ENCODE measurements at places on chromosomes 2 and 18. TPM values are rescaled to one million over a fixed set of nuclear protein-coding genes. Genes with fewer than 3 reads are reported as not detected.

Gene SERPINB11
- not detected for total RNA-seq

Gene SLC4A1AP
- 22.6 TPM for total RNA-seq

GRCh38 chr2:231611273-231612108 lies 18.8 kb downstream of the TEX44 start:
- H3K4me1 ChIP-seq = peaks cover 49% of the 10 kb centered on the region
- peak overlapping the region; percentile 87 for H3K27ac ChIP-seq
- DNase-seq = no peak
- H3K36me3 ChIP-seq = no peaks in the 10 kb centered on the region
- H3K4me3 ChIP-seq = no peak overlapping the region

- H3K4me1 ChIP-seq = no peaks in the 10 kb centered on the region
- no peaks in the 10 kb centered on the region for H3K27me3 ChIP-seq
- no peak overlapping the region for H3K4me3 ChIP-seq
- no peaks in the 10 kb centered on the region for H3K36me3 ChIP-seq
These were observed 377.8 kb upstream of the DDX18 start for GRCh38 chr2:117436697-117437096.

Gene POTEI
- not detected for total RNA-seq

DNA sequence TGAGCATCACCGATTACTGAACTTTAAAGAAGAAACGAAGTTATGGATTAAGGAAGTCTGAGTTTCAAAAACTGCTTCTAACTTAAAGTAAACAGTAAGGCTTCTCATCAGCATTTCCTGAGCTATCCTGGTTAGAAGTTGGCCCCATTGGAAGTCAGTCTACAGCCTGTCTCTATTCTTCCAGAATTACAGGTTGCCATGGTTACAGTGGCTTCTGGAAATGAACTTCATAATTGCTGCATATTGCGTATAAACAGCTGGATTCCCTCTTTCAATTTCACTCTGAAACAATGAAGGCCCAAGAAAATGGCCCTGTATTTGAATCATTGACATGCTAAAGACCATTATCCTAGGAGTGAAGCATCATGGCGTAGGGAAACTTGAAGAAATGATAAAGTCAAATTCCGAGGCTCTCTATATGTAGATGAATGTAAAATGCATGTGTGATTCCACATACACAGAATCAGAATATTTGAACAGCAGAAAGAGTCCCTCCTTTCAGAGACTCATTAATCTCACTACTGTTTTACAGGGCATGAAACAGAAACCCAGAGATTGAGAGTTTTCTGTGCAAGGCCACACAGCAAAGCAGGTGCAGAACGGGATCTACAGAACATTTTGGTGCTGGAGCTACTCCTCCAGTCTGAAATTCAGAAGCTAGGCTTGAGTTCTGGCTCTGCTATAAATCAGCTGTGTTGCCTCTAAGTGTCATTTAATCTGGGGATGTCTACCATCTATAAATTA lies 856.4 kb upstream of the CELF4 start:
- H3K27ac ChIP-seq = no peak overlapping the region
- H3K4me3 ChIP-seq = no peak overlapping the region
- no peaks in the 10 kb centered on the region for H3K4me1 ChIP-seq
- H3K36me3 ChIP-seq = no peaks in the 10 kb centered on the region

Gene AQP12B
- 9.6 TPM for total RNA-seq

GRCh38 chr2:235677937-235678336 lies 184.1 kb downstream of the AGAP1 start:
- no peaks in the 10 kb centered on the region for H3K27me3 ChIP-seq
- DNase-seq = no peak
- H3K4me1 ChIP-seq = no peaks in the 10 kb centered on the region
- no peaks in the 10 kb centered on the region for H3K36me3 ChIP-seq

GRCh38 chr2:70566906-70567305 lies 13.3 kb upstream of the TGFA start:
- no peaks in the 10 kb centered on the region for H3K27me3 ChIP-seq
- H3K4me1 ChIP-seq = no peaks in the 10 kb centered on the region
- no peak overlapping the region for H3K4me3 ChIP-seq

DNA sequence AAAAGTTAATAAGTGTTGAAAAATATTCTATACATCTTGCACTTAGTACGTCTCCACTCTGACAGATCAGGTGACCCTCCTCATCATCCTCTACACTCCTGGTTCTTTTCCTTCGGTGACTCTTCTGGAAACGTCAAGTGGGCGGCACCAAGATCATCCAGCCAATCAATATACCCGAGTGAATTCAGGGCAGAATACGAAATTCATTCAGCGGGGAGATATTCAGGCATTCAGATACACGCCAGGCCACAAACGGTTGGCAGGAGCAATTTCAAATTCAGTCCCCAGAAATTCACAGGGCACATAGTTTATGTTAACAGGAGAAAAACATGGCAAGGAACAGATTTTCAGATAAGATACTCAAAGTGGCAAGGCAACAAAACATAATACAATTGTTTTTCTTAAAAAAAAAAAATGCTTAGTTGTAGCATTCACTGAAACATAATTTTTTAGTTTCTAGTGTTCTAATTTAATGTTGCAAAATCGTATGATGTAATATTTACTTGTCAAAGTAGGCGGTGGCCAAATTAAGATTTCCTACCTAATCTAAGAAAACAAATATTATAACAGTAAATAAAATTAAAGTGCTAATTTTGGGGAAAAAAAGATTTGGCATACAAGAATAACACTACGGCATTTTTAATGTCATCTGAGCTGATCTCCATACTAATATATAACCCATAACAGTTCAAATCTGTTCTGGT lies 4.2 kb downstream of the CLK1 start:
- H3K27me3 ChIP-seq = no peaks in the 10 kb centered on the region
- no peak overlapping the region for H3K27ac ChIP-seq
- peak overlapping the region; percentile 82 for H3K4me3 ChIP-seq
- no peak for DNase-seq

Gene TEKT4
- total RNA-seq = not detected

GRCh38 chr2:121257480-121257840 lies 27.5 kb downstream of the TFCP2L1 start:
- DNase-seq = peak; percentile 34
- peaks cover 16% of the 10 kb centered on the region for H3K4me1 ChIP-seq
- H3K4me3 ChIP-seq = no peak overlapping the region
- no peaks in the 10 kb centered on the region for H3K36me3 ChIP-seq
- no peaks in the 10 kb centered on the region for H3K27me3 ChIP-seq

- H3K36me3 ChIP-seq = peaks cover 55% of the 10 kb centered on the region
- no peak for DNase-seq
- no peak overlapping the region for H3K27ac ChIP-seq
- H3K27me3 ChIP-seq = no peaks in the 10 kb centered on the region
- H3K4me1 ChIP-seq = no peaks in the 10 kb centered on the region
- H3K4me3 ChIP-seq = no peak overlapping the region
These were observed 41.8 kb downstream of the TGFBRAP1 start for GRCh38 chr2:105287692-105288091.

DNA sequence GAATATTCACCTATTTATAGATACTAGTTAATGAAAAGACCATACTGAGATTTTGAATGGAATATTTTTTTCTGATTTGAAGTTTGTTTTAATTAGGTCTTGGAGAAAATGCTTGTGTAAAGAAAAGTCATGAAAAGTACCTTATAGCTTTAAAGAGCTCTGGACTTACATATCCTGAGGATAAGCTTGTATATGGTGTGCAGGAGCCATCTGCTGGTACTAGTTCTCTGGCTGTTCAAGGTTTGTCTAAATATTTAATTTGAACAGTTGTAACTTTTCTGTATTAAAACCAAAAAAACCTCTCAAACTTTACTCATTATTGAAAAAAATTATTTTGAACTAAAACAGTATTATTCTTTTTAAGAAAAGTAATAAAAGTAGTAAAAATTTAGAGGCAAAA lies 50.1 kb downstream of the UBR3 start:
- H3K36me3 ChIP-seq = no peaks in the 10 kb centered on the region
- H3K27ac ChIP-seq = no peak overlapping the region
- H3K4me3 ChIP-seq = no peak overlapping the region
- DNase-seq = no peak
- no peaks in the 10 kb centered on the region for H3K27me3 ChIP-seq

GRCh38 chr2:48944956-48945355 lies 189.4 kb upstream of the LHCGR start:
- H3K4me3 ChIP-seq = no peak overlapping the region
- no peaks in the 10 kb centered on the region for H3K36me3 ChIP-seq
- DNase-seq = no peak

DNA sequence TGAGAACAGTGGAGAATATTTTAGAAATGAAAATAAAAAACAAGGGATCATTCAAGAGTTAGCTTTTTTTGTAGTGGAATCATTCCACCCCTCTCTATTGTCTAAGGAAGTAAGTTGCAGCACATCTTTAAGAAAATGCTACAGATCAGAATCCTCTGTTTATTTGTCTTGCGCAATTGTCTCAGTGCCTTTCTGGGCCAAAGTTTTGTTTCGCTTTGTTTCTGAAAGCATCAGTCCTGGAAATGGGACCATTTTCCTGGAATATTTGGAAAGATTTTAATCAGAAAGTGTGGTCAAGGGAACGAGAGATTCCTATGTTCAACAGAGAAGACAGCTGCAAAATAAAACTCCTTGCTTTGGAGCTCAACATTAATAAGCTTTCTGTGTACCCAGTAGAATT lies 74.0 kb downstream of the NRXN1 start:
- no peaks in the 10 kb centered on the region for H3K4me1 ChIP-seq
- H3K4me3 ChIP-seq = no peak overlapping the region
- no peak for DNase-seq
- H3K27ac ChIP-seq = no peak overlapping the region
- H3K27me3 ChIP-seq = no peaks in the 10 kb centered on the region

GRCh38 chr18:33733376-33733775 lies 155.4 kb downstream of the ASXL3 start:
- no peaks in the 10 kb centered on the region for H3K36me3 ChIP-seq
- H3K4me1 ChIP-seq = no peaks in the 10 kb centered on the region
- DNase-seq = no peak
- H3K4me3 ChIP-seq = no peak overlapping the region
- H3K27me3 ChIP-seq = no peaks in the 10 kb centered on the region
- H3K27ac ChIP-seq = no peak overlapping the region

DNA sequence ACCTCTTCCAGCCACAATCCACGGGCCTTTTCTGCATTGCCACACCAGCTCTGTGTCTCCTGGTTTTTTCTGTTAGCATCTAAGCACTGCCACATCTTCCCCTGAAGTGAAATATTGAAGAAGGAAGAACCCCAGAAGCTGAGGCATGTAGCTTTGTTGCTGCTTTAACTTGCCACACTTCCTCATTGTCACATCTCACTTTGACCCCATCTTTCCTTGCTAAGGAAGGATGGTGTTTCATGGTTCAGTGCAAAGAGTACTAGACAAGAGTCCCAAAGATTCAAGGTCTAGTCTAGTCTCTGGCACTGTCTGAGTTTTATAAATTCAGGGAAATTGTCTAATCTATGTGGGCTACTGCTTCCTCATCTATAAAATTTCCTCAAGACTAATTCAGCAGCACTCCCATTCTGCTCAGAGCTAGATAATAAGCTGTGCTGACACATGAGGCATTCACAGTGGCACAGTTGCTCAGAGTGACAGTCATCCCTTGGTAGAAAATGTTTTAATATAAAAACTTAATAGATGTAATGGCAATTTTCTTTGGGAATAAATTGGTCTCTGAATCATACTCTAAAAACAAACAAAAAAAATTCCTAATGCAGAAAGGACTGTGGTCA lies 483.0 kb upstream of the ID2 start:
- H3K4me3 ChIP-seq = no peak overlapping the region
- no peaks in the 10 kb centered on the region for H3K27me3 ChIP-seq
- no peaks in the 10 kb centered on the region for H3K4me1 ChIP-seq
- H3K27ac ChIP-seq = no peak overlapping the region

Gene UGT1A5
- 15.0 TPM for total RNA-seq

Gene INHA
- not detected for total RNA-seq

- no peak overlapping the region for H3K4me3 ChIP-seq
- no peaks in the 10 kb centered on the region for H3K4me1 ChIP-seq
- no peaks in the 10 kb centered on the region for H3K36me3 ChIP-seq
- H3K27me3 ChIP-seq = no peaks in the 10 kb centered on the region
- no peak for DNase-seq
These were observed 83.7 kb downstream of the PMAIP1 start for GRCh38 chr18:59983506-59983905.

Gene LOXL3
- total RNA-seq = 3.1 TPM

Measured in Peyer's patch (tissue), 4 donors.